CD8-positive, alpha-beta T cell (primary cell): ENCODE measurements at places on chromosomes 6 and 20.
A peak's percentile ranks its signal among the peaks of the same experiment; 100 is the strongest.

GRCh38 chr6:168152980-168153379, 74.0 kb upstream of the FRMD1 start:
- DNase-seq: no peak

DNA sequence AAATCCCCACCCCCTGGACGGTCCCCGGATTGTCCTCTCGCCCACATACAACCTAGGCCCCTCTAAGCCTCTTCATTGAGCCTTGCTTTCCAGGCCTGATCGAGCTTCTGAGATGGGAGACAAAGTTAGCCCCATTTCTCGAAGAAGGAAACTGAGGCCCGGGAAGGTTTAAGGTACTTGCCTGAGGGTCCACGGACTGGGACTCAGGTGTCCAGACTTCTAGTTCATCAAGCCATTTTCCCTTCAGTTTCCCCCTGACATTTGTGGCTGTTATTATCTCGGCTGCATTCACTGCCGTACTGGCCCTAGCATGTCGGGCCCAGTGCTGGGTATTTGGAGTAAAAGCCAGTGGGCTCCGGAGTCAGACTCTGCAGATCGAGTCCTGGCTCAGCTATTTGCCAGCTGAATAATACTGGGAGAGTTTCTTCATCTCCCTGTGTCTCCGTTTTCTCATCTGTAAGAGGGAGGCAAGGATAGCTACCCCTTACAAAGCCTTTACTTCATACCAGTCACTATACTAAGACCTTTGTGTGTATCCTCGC, 633 bp downstream of the RPRD1B start:
- no peak for DNase-seq

DNA sequence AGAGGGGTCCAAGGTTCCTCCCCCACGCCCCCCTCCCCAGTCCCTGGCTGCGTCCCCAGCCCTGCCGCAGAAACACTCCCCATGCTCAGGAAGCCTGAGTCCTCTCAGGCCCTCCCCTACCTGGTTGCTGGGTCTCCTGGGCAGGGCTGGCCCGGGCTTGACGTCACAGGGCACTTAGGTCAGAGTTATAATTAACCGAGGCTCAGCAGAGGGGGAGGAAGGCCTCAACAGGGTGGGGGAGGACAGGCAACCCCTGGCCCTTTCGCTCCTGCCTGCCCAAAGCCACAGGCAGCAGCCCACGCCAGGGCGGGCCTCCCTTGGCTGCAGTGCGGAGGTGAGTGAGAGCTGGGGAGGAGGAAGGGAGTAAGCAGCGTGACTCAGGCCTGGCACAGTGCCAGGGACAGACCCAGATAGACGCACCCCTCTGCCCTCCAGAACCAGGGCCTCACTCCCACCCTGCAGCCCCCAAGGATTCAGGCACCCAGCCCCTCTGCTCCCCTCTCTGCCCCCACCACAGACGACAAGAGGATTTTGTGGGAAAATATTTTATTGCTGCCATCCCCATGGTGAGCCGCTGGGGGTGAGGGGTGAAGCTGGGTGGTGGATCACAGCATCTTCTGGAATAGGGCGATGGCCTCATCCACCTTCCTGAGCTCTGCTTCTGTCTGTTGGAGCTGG, at the start of gene VWA7:
TSS of gene VWA7 (minus strand) at position 340 of the 678 bp plus-strand sequence. CDS start 549 bp downstream, outside the sequence.
- DNase-seq: peak; percentile 28

GRCh38 chr6:142714951-142715785, 229.8 kb downstream of the HIVEP2 start:
- DNase-seq: no peak

DNA sequence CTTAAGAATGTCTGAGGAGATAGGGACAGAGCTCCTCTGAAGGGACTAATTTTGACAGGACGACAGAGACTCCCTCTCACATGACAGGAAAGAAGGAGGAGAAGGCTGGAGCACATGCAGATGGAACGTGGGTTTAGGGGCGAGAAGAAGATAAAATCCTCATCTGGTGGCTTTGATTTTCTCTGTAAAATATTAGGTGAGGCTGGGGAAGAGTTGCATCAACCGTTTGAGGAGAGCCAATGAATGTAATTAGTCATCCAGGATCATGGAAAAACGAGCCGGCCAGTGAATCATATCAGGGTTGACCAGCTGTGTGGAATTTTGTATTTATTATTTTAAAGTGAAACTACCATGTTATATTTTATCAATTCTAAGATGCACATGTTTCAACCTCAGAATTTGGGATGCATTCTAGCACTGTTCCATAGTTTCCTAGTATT, 46.9 kb upstream of the ADGRF4 start:
- no peak for DNase-seq

DNA sequence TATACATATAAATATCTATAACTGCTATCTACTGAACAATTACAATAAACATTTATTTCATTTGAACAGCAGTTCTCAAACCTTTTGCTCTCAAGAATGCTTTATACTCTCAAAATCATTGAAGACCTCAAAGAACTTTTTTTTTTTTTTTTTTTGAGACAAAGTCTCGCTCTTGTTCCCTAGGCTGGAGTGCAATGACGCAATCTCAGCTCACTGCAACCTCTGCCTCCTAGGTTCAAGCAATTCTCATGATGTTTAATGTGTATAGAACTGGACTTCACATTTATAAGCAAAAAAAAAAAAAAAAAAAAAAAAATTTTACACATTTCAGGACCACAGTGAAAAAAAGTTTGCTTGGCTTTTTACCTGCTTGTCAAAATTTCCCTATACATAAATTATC, 11.7 kb downstream of the UBE2V1 start:
- DNase-seq: no peak

- no peak for DNase-seq
Observed at GRCh38 chr6:87583822-87584221, 6.0 kb downstream of the RARS2 start.

DNA sequence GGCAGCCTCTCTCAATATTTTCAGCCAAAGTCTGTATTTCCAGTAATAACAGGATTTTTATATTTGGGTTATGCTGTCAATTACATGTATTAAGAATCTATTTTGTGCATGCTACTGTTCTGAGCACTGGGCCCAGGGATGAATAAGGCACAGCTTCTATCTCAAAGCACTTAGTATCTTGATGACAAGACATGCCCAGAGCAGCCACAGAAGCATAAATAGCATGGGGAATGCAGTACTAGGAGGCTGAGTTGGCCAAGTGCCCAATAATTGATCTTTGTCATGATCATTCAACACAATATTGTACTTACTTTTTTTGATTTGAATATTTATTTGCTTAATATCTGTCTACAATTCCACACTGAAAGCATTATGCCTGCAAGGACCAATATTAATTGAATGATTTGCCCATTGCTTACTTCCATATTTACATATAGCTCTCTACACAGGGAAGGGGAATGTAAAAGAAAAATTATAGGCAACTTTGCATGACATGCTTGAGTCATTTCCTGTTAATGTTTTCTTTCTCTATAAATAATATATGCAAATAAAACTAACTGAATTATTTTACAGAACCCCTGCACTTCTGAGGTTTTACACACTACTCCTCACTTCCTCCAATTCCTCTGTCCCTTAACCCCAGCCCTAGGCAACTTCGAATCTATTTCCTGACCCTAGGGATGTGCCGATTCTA, 298.9 kb upstream of the BMP2 start:
- no peak for DNase-seq

DNA sequence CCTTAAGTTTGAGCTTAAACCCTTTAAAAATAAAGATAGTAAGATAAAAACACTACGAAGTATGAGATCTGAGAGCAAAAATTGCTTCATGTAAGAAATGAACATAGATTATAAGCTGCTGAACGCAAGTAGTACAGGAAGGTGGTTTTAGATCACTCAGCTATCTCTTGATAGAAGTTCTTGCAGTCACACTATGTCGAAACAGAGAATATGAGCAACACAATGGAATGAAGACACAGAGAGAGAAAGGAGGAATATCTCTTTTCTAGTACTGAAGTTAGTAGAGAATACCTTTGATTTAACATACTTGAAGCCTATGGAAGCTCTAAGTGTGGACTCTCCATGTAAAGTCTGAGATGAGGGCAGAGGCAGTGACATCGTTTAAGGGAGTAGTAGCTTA, 162.7 kb downstream of the CDK19 start:
- DNase-seq: no peak

DNA sequence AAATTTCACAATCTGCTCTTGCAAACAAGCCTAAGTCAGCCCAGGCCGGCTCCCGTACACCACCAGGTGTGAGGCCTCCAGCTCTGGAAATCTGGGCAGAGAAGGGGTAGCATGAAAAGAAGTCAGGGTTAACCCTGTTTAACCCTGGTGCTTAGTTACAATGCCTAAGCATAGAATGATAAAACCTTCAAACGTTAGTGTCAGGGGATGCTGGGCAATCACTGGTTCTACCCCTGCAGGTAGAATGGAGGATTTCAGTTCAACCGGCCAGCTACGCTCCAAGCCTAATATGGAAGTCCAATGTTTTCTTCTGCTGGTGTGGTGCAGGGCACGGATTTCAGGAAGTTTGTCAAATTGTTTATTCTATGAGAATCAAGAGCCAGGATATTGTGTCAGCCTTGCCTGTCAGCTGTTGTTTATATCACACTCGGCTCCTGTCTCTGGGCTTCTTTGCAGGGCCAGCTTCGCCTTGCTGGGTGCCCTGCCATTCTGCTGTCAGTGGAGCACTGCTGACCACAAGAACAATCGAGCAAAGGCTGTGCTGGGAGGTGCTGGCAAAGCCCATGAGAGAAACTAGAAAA, 20.2 kb upstream of the CD93 start:
- no peak for DNase-seq

- DNase-seq: no peak
Observed at GRCh38 chr20:32623667-32624157, 38.6 kb upstream of the NOL4L start.

DNA sequence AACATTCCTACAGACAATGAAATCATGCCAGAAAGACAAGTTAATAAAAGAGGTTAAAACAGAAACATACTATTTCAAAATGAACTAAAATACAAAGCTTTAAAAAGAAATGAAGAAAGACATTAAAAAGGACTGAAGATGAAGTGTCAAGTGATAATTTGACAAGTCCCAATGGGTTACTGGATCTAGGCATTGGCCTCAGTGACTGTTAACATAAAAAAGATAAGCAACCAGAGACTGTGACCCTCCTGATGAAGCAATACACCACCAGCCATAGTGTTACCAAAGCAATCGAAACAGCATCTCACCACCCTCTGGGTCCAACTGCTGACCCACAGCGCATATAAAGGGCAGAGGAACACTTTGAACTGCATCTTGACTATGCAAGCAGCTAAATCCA, 130.3 kb downstream of the FIG4 start:
- DNase-seq: no peak

DNA sequence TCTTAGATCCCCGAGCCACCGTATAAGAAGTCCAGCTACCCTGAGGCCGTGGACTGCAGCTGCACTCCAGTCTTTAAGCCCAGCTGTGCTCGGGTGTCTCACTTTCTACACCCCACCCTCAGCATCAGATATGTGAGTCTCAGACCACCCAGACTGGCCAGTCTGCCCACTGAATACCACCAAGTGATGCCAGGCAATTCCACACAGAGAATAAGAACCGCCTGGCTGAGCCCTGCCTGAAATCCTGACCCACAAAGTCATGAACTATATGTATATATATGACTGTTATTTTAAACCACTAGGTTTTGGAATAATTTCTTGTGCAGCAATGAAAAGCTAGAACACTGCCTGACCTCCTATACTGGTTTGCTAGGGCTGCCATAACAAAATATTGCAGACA, 106.7 kb downstream of the FOXF2 start:
- no peak for DNase-seq

DNA sequence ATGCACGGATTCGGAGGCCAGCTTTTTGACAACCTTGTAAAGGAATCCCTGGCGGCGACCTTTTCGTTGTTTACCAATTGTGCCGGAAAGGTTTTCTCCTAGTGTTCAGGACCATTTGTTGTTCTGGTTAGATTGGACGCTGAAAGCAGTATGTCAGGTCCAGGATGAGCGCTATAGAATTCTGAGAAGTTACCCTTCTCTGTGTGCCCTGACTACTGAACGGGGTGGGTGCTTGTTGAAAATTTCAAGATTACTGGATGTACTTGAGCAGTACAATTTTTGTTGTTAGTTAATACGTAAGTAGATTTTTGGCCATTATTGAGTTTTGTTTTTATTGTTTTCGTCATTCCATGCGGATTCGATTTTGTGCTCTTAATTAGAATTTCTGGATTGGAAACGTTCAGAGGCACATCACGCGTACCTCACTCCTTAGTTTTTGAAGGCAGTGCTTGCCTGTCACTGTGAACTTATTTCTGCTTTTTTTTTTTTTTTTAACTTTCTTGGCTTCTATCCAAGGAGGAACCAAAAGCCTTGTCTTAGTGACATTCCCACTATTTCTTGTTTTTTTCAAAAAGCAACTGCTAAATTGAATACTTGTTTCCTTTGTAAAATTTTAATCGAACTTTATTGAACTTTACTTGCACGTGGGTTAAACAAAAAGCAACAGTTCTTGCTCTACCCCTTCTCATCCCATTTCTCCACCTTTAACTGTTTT, 898 bp downstream of the XRN2 start:
- DNase-seq: no peak

GRCh38 chr6:81534934-81535465, 217.5 kb downstream of the TENT5A start:
- no peak for DNase-seq

DNA sequence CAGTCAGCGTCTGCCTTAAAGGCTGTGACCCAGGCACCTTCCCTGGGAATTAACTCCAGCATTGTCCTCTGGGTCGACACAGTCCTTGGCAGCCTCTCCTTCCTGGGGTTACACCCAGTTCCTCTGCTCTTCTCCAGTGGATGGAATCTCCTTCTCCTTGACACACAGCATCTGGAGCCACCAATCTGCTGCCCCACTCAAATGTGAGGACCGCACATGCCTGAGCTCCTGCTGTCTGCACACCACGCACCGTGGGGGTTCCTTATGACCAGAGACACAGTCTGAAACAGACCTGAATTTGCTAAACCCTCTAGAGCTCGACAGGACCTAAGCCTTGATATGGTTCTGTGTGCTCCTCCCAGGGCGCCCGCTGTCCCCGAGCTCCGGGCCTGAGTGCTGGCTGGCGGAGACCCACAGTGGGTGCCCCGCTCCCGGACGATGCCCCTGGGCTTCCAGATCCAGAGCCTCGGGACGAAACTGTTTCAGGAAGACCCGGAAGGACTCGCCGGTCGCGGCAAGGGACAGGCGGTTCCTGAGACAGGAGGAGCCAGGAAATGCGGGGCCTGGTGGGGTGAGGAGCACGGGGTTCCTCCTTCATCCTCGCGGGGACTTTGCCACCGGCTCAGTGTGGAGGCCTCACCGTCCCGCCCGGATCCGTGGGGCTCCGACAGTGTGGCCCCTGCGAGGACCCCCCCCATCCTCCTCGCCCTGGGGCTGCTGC, 2.5 kb upstream of the RAET1G start:
- DNase-seq: no peak
